Brain (organoid and tissue), 16 donors: ENCODE measurements at places on chromosomes 16 and 17.
A peak's percentile ranks its signal among the peaks of the same experiment; 100 is the strongest.

DNA sequence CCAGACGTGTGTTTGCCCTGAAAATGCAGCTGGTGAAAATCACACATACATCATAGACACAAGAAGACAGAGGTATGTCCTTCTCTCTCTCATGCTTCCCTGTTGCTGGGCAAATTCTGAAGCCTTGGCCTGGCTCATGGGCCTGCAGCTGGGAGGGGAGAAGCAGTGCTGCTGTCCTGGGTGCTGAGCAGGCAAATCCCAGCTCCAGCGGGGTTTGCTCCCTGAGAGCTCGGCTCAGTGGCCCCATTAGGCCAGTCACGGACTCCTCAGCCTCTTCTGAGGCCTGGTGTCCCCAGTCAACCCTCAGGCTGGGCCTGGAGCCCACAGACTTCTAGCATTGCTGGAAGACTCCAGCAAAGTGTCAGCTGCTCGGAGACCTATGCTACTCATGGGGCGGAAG lies 11.7 kb downstream of the RHBDL3 start:
- no peak for DNase-seq

DNA sequence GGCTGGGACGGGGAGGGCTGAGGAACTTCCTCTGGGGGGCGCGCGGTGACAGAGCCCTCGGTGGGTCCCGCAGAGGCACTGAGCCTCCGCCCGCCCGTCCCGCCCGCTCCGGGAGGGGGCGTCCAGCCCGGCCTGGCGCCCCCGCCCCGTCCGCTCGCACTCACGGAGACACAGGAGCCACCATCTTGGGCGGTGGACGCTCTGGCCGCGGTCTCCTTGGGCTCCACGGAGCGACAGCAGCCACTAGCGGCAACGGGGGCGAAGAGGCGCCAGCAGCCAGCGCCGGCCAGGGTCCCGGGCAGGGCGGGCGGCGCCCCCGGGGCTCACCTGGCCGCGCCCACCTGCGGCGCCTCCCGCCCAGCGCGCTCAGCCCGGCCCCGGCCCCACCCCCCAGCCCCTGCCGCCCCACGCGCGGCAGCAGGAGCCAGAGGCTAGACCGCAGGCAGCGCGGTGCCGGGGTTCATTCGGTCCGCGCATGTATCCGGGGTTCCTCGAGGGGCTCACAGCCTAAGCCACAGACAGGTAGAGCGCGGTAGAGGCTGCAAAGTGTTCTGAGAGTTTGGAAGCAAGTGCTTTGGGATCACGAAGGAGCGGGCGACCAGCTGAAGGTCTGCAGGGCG lies at the start of gene C17orf113:
Gene C17orf113 (minus strand): TSS at position 209 of the 620 bp plus-strand sequence. CDS start 7,225 bp downstream, outside the sequence.
- DNase-seq: peak; percentile 84

DNA sequence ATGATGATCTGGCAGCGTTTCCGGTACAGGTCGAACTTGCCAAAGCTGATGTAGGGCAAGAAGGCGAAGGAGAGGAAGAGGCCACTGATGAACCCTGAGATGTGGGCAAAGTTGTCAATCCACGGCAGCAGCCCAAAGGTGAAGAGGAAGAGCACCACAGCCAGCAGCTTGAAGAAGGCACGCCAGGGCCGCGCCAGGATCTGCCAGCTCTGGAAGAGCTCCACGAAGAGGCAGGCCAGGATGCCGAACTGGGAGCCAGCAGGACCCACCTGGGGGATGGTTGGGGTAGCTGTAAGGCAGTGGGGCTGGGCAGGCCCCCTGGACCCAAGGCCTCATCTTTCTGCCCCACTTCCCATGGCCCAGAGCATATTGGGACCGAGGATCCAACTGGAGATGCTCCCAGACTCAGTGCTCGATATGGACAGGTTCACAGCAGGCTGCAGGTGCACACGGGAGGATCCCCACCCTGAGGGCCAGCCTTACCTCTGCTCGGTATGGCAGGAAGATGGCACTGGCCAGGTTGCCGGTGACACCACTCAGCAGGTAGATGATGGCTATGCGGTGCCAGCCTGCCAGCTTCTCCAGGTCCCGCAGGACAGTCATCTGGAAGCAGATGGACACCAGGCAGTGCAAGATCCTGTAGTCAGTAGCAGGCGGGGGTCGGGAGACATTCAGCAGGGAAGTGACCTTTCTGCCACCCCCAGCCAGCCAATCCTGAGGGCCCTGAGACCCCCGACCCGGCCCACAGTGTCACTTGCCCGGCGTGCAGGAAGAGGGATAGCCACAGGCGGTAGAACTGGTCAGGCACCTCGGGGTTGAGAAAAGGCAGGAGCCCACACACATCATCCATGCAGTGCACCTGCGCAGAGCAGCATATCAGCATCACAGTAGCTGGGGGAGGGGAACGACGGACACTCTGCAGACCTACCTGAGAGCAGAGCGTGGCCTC lies 5.1 kb downstream of the SNRNP25 start:
- no peak for DNase-seq

DNA sequence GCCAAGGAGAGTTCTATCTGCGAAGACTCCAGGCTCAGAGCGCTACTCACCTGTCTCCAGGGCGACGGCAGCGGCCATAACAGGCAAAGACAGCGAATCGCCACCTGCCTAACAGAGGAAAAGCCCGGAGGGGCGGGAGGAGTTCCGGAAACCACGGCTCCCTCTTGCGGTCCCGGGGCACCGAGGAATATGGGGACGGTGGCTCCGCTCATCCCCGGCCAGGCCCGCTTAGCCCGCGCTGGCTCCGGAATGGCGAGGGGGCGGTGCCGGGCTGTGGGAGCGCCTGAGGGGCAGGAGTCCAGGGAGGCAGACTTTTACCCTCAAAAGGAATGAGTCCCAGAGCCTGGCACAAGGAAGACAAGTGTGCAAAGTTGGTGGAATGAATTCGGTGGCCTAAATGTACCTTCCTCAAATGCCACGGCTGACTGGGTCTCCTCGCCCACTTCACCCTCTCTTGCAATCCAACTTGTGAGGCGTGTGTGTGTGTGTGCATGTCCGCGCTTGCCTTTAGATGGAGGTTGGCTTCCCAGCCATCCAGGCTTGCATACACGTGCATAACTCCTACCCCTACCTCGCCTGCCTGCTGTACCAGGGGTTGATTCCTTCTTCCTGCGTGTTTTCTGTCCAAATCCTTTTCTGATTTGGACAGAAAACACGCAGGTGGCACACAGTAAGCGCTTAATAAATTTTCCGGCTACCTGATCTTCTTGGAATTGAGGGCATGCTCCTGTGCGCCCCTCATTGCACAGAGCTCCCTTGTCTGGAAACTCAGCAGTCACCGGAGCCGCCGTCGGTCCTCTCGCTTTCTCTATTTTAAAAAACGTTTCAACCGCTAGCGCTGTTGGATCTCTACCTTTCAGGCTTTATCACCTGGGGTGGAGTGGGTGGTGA lies 3.5 kb downstream of the C17orf100 start:
- DNase-seq: no peak

GRCh38 chr17:79779084-79779529 lies 1.2 kb downstream of the CBX2 start:
- no peak for DNase-seq

DNA sequence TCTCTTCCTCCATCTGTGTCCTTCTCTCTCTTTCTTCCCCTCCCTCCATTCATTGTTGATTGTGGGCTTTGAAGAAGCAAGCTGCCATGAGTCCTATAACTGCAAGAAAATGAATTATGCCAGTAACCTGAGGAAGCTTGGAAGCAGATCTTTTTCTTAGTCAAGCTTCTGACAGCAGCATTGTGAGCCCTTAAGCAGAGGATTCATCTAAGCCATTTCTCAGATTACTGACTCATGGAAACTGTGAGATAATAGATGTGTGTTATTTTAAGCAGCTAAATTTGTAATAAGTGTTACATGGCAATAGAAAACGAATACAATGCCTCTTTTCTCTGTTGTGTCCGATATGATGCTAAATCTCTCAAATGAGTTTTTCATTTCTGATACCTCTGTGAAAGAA lies 1109.7 kb downstream of the CDH11 start:
- DNase-seq: no peak

- DNase-seq: no peak
These were observed 44.2 kb upstream of the TRAP1 start for GRCh38 chr16:3761375-3762106.

- DNase-seq: peak; percentile 68
These were observed 480.2 kb upstream of the ERCC4 start for GRCh38 chr16:13439766-13440165.

GRCh38 chr16:27736431-27736830 lies 186.5 kb downstream of the KATNIP start:
- DNase-seq: no peak
